Stimulated activated naive CD4-positive, alpha-beta T cell (primary cell): ENCODE measurements at places on chromosomes 3 and 15.

GRCh38 chr15:49621887-49622286, 1.0 kb downstream of the DTWD1 start:
- no peak for DNase-seq

GRCh38 chr15:72999586-72999985, 52.7 kb upstream of the NEO1 start:
- no peak for DNase-seq

DNA sequence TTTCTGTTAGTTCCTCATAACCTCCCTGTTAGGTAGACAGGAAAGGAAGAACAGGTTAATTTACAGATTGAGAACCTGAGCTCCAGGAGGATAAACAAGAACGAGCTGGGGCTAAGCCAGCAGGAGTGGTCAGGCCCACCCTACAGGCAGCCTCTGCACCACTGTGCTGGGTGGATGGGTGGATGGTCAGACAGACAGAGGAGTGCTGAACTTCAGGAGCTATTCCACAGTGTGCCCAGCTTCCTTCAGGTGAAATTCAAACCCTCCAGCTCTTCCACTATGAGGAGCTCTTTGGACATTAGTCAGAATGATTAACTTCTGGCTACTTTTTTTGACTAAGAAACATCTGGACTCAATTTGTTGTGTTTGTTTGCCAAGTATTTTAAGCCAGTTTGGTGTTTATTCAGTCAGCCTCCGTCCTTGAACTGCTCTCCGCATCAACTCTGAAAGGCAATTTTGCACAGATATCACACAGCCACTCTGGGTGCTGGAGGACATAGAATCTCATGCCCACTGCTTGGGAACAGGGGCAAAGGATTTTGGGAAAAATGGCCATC, 361.9 kb downstream of the CLSTN2 start:
- DNase-seq, result no peak

DNA sequence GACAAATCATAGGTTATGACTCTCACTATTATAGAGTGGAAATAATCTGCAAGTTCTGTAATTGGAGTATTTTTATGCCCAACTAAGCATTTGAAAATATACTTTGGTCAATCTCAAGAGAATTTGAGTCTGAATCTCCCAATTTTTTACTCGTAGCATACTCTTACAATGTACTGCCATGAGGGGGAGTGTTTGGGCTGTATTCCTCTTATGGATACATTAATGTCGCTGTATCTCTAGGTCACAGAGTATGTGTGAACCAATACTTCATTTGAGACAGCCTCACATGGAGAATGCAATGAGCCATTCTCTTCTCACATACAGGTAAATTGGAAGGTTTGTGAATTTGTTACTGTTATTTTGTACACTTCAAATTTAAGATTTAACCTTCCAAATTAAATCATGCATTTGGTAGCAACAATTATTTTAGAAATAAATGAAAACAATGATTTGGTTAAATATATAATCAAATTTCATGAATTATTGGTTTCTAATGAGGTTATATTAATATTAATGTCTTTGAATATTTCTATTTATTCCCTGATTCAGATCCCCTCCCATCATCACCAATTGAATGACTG, 5.5 kb upstream of the CD200 start:
- peak; percentile 11 for DNase-seq

- DNase-seq, result no peak
These were observed at the start of gene ESYT3 for GRCh38 chr3:138434276-138434874. Gene ESYT3, plus strand, starts transcription at chr3:138434616. Its CDS starts 183 bp downstream, at chr3:138434799.

- DNase-seq, result no peak
These were observed 23.4 kb upstream of the SLC41A3 start for GRCh38 chr3:126107203-126107939.

GRCh38 chr15:39161096-39161495, 419.8 kb upstream of the THBS1 start:
- DNase-seq, result no peak

GRCh38 chr3:58009026-58009748, 965 bp downstream of the FLNB start:
- DNase-seq, result peak; percentile 36

DNA sequence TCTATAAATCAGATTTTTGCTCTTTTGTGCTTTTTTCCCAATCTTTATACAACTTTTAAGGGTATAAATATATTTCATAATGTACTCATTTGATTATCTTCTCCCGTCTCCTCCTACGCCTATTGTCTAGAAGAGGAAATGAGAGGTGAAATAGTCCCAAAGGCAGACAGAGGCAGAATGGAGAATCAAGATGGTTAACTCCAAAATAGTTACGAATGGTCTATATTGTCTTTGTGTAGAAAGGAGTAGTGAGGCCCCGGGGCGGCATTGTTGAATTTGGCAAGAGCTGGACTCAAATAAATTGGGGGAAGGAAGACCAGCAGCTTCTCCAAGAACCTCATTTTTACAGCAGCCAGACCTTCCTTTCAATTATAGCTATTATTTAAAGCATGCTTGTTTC, 23.9 kb downstream of the ITPR1 start:
- no peak for DNase-seq

DNA sequence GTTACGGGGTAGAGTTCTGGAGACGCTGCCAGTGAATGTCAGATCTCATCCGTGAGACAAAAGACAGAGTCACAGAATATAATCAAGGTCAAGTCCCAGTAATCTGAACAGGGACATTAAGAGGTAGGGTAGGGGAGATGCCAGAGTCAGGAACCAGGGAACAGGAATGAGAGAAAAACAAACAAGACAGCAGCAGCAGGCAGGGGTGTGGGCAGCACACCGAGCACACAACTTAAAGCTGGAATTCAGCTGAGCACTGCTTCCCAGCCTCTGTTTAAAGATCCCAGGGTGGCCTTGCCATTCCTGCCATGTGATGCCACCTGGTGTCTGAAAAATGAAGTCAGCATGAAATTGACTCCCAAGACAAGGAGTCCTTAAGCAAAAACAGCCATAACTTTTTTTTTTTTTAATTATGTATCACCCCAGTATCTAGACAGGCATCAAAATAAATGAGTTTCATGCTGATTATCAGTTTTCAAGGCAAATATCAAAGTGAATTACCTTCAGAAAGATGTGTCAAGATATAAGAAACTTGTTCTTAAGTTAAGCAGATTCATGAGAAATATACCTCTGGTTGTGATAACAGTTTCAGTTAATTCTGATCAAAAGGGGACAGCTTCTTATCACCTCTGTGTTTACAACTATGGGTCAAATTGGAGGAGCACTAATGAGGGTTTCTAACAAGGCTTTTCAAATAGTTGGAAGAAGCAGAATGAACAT, 203.7 kb downstream of the SLC9A9 start:
- no peak for DNase-seq

- no peak for DNase-seq
These were observed 49.1 kb upstream of the TPRG1 start for GRCh38 chr3:189122526-189123205.

GRCh38 chr15:76340803-76341365, 4.3 kb downstream of the ISL2 start:
- DNase-seq, result no peak

- DNase-seq, result no peak
These were observed 158.4 kb upstream of the CCDC54 start for GRCh38 chr3:107218864-107219269.

GRCh38 chr15:90082140-90082715, 20.0 kb downstream of the IDH2 start:
- DNase-seq, result no peak

GRCh38 chr3:140391061-140391460, 286.8 kb upstream of the TRIM42 start:
- no peak for DNase-seq

- DNase-seq, result no peak
These were observed 2.0 kb upstream of the TPM1 start for GRCh38 chr15:63040509-63040908.

- no peak for DNase-seq
These were observed 641 bp downstream of the TRAT1 start for GRCh38 chr3:108823227-108823626.

GRCh38 chr15:40082195-40082883, 26.3 kb downstream of the BMF start:
- DNase-seq, result no peak

DNA sequence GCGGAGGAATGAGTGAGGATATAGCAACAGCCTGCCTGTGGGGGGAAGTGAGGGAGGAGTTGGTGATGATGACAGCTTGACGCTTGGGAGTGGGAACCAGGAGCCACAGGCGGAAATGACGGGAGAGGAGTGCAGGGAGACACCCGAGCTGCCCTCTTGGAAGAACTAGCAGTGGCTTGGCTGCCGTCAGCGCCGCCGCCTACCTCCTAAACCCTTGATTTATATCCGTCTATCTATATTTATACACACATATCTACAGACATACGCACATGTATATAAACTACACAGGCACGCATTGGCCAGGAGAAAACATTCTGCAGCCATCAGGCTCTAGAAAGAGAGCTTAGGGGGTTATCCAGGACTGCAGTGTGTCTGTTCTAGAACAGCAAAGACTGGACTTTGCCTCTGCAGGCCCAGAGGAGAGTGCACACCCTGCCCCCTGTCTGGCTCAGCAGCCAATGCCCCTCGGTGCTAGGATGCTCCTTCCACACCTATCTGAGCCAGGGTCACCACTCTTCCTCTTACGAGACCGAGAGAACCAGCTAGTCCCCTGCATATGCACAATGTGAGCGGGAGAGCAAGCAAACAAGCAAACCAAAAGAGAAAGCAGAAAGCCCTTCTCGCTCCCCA, 45.3 kb upstream of the MAGEF1 start:
- no peak for DNase-seq

DNA sequence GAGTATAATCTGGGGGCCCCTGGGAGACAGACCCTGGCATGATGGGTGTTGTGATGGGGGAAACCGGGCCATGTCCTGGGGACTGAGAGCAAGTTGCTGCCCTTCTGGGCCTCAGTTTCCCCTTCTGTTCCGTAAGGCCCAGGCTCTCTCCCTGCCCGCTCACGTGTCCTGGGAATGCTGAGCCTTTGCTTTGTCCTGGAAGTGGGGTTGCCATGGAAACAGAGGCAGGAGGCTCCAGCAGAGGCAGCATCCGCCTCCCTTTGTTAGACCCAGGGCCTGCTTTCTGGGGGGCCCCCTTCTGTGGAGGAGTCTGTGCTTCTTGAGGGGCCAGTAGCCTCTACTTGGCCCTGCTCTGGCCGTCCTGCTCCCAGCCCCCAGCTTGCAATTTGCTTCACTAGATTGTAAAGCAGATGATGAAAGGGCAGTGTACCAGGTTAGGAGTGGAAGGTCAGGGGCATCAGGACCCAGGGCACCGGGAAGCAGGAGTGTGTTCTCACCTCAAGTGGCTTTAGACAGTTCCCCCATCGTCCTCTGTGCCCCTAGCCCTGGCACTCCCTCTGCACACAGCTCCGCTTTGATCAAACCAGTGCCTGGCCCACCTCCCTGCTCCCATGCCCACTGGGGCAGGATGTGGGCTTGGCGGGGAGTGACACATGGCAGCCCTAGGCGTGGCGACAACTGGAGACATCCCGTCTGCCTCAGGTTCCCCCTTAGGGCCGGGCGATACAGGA, 105.6 kb downstream of the FBLN2 start:
- no peak for DNase-seq

GRCh38 chr3:151563305-151563704, 102.4 kb upstream of the IGSF10 start:
- no peak for DNase-seq

DNA sequence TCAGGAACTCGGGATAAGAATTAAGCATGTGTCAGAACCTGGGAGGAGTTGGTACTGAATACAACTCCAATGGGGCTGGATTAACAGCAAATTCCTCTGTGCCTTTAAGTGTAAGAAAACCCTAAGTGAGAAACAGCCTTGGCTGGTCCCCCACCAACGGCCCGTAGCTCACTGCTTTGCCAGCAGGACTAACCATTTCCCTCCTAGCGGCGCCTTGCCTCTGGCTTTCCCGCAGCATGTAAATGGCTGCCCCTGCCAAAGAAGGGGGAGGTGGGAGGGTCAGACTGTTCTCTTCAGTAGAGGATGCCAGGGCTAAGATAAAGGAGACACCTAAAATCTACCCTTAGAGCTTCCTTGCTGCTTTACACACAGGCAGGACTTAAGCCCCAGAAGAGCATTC, 51.0 kb upstream of the SH3GL3 start:
- DNase-seq, result no peak

DNA sequence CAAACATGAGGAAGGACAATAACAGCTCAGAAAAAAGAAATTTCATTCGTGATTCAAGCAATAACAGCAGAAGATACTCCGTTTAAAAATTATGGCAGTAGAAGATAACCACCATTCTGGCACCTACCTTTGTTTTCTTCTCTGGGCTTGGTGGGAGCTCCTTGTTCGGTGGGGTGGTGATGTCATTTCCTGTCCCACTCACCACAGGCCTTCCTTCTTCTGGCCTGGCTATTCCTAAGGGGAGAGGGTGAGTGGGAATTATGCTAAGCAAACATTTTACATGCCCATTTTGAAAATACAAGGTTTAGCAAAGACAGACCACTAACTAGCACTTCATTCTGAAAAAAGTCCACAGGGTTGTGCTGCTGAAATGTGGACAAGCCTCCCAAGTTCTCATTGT, 74.4 kb downstream of the DHX30 start:
- no peak for DNase-seq

- no peak for DNase-seq
These were observed 48.8 kb downstream of the HMCES start for GRCh38 chr3:129327510-129327909.

- peak; percentile 19 for DNase-seq
These were observed 54.4 kb upstream of the EHHADH start for GRCh38 chr3:185308126-185308754.

- no peak for DNase-seq
These were observed 106.7 kb upstream of the TNIK start for GRCh38 chr3:171566803-171567422.

GRCh38 chr15:97961067-97961954, 808 bp downstream of the ARRDC4 start:
- DNase-seq, result peak; percentile 53

GRCh38 chr3:181050738-181051137, 61.2 kb upstream of the DNAJC19 start:
- no peak for DNase-seq

DNA sequence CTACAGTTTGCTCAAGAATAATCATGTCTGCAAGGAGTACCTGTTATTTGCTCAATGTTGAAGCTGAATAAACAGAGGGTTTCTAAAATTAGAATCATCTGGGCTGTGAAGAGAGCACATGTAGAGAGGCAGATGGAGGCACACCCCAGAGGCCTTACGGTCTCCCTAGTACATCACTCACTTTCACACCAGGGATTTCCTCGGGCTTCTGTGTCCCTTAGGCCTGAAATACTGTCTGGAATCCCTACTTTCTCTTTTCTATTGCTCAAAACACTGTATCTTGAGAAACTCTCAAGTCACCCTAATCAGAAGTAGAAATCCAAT, 473.7 kb upstream of the ROBO2 start:
- DNase-seq, result no peak

DNA sequence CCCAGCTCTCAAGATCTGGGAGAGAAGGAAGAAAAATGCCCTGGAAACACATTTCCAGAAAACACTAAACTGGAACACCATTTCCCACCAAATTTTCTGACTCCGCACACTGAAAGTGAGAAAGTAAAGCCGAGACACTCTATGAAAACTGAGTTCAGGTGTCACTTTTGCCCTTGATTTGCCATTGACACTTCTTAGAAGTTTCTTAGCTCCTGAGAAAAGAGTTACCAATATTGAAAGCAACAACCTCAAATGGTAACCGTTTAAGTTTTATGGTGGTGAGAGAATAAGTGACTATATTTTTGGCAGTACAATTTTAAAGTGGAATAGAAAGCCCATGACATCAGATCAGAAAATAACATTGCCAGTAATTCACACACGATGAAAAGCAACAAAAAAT, 39.0 kb downstream of the CD86 start:
- DNase-seq, result no peak
